ENCODE measurements at places on chromosomes 12 and 14.

- DNase-seq, result no peak
These were observed 74.9 kb downstream of the SLC25A47 start for GRCh38 chr14:100398044-100398443.

DNA sequence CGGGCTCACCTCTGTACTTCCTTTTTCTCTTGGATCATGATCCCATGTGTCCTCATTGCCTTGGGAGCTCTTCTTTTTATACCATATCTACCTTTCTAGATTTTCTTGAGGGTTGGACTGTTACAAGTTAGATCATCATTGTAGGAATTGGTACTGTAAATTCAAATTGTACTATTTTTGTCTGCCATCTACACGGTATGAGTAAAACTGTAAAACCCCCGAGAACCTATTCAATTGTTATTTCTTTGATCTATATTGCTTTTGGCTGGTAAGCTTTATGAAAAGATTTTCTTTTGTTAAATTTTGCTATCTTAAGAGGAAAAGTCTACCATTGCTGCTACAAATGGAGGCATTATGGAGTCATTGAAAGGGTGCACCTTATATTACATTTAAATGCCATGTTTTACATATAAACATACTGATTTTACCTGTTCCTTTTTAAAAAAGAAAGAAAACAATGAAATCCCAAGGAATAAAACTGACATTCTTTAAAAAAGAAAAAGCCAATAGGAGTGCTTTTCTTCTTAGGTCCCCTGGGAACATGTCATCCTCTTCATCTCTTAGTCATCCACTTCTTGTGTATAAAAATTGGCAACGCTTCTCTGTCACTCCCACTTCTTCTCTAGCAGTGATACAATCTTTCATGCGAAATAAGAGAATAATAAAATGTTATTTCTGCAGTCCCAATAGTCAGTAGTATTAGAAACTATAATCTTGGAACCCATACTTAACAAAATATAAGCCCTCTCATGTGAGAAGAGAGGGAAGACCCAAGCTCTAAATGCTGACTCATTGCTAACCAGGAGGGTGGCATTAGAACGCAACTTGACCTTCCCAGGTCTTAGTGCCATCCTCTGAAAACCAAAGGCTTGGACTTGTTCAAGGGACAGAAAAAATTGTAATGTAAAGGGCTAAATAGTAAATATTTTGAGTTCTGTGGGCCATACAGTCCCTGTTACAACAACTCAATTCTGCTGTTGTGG lies 20.4 kb downstream of the RGS6 start:
- no peak for DNase-seq

GRCh38 chr12:52191841-52192791 lies at the start of gene KRT80:
KRT80 (minus strand) TSS chr12:52192014; CDS start chr12:52191902, 112 bp downstream.
- peak; percentile 34 for DNase-seq

DNA sequence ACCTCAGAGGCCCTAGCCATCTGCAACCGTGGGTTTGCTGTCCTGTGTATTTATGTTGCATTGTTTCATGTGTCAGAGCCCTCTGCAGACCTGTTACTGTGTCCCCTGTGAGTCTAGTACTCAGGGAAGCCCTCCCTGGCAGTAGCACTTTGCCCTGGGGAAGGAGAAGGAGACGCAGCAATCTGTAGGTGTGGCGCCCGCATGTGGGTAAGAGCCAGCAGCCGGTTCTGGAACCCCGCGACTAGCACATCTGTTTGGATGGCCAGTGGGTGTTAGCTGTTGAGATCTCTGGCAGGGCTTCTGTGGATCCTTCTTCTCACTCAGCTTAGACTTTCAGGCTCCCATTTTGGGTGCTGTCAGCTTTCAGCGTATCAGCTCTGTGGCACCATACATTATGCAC lies 57.0 kb downstream of the TECPR2 start:
- DNase-seq, result no peak

GRCh38 chr14:103130965-103131364 lies 7.7 kb downstream of the TNFAIP2 start:
- DNase-seq, result no peak

DNA sequence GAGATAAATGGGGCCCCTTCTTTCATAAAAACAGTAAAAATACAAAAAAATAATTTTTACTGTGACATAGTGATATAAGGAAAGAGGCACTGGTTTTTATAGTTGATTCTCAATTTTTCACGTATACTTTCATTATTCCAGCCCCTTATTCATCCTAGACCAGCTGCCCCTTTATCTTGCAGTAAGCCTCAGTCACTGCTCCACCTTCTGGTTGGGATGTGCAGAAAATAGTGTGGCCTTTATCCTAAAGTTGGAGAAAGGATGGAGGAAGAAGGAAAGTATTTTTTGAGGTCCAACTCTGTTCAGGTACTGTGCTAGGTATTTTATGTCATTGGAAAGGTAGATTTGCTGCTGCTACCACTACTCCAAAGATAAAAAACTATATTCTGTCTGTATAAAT lies 172.7 kb downstream of the ANO6 start:
- no peak for DNase-seq

DNA sequence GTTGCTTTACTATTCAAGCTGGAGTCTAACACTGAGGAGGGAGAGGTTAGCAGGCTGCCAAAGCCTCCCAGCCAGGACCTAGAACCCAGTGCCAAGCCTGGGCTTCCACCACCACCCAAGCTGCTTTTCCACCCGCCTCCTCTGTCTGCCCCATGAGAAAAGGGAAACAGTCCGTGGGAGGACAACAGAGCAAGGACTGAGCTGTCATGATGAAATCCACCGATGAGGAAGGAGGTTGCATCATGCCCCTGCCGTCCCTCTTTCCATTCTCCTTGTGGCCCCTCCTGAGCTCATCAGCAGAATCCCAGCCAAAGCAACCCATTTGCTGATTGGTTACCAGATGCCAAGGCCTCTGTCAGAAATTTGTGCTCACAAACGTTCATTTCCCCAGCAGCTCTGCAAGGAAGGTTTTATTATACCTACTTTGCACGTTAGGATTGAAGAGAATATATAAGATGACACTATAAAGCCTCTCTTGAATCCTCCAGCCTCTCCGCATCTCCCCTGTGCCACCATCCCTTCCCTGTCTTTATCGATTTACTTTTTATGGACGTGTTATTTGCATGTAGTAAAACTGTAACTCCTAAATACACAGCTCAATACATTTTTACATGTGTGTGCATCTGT lies 6.3 kb upstream of the SERPINA1 start:
- peak; percentile 65 for DNase-seq

- no peak for DNase-seq
These were observed 58.3 kb downstream of the GALNT16 start for GRCh38 chr14:69318241-69318640.

DNA sequence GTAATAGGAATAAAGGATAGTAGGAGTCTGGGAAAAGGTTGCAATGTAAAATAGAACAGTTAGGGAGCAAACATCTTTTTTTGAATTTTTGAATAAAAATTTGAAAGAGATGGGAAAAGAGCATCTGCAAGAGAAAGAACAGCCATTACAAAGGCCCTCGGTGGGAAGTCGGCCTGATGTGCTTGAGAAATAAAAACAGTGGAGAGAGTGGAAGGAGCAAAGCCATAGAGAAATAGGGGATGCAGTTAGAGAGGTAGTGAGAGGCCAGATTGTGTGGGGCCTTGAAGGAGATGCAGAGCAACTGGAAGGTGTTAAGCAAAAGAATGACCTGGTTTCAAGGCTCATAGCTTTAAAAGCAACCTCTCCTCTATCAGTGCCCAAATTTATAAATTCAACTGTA lies 409.8 kb downstream of the RERGL start:
- no peak for DNase-seq

GRCh38 chr14:58783792-58784511 lies 146.2 kb downstream of the DACT1 start:
- no peak for DNase-seq

GRCh38 chr12:50862316-50862715 lies 19.6 kb downstream of the TMPRSS12 start:
- no peak for DNase-seq

- DNase-seq, result no peak
These were observed 90.3 kb downstream of the NKX2-1 start for GRCh38 chr14:36429692-36430091.

DNA sequence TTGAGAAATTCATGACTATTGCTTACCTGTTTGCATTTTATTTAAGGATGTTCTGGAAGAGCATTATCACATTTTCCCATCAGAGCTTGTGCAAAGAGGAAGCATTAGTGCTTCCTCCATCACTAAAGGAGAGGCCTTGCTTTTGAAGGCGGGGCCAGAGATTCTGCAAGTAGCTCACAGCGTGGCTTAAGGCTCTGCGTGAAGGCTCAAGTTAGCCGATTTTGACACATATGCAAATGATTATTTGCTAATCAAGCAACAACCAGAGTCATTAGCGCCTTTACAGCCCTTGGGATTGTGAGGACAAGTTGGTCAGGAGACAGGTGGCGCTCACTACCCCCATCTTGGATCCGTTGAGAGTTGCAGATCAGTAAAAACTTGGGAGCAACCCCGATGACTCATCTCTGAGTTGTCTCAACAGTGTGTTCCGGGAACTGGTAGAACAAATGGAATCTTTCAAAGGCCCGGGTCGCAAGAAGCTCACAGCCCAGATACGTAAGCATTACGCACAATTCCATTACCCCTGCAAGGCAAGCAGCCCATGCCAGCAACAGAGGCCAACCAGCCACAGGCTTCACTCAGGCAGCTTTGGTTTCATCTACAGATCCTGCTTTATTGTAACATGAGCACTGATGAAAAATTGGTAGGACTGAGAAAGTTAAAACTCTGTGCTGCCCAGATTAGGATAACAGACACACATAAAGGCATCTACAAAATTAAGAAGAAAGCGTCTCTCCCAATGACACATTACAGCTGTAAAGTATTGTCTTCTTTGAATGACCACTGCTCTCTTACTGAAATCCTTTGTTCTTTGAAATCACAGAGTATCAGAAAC lies 34.9 kb upstream of the SPTSSA start:
- no peak for DNase-seq

- DNase-seq, result no peak
These were observed 27.1 kb upstream of the PCNX4 start for GRCh38 chr14:60064491-60065072.

DNA sequence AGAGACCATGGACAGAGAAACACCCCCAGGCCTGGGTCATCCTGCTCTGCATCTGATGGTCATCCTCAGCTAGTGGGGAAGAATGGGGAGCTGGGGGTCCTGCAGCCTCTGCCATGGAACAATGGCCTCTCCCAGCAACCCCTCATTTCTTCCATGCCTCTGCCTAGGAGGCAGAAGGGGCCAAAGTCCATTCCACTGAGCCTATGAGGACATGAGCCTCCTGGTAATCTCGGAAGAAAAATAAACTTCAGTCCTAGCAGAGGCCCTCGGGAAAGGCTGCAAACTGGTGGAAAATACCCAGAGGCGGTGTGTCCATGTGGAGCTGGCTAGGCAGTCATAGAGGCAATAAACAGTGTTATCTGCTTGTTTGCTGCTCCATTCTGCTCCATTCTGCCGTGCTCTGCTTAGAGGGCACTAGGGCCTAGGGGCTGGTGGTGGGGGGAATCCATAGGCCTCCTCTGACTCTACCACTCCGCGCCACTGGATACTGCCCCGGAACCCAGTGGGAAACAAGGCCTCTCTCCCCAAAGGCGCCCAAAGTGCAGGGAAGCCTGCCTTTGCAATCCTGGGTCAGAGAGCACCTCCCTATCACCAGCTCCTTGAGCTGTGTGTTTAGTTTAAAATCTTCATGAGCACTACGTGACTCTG lies 4.5 kb downstream of the PGF start:
- no peak for DNase-seq

DNA sequence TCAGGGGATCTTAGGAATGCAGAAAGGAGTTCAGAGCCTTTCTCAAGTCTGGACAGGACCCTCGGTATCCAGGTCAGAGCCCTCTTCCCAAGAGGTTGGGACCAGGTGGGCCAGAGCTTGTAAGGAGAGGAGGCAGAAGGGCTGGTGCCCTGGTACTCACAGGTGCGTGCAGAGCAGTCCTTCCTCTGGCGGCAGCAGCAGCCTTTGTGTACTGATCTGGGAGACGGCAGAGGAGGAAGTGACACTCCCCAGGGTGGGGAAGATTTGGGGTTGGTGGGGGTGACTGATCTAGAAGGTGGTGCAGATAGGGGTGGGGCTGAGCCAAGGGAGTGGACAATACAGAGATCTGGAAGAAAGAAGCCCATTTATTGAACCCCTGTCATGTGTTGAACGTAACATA lies at the start of gene ITGB7:
TSS of gene ITGB7 (minus strand) at position 210 of the 400 bp plus-strand sequence. CDS start 6,808 bp downstream, outside the sequence.
- DNase-seq, result peak; percentile 63

DNA sequence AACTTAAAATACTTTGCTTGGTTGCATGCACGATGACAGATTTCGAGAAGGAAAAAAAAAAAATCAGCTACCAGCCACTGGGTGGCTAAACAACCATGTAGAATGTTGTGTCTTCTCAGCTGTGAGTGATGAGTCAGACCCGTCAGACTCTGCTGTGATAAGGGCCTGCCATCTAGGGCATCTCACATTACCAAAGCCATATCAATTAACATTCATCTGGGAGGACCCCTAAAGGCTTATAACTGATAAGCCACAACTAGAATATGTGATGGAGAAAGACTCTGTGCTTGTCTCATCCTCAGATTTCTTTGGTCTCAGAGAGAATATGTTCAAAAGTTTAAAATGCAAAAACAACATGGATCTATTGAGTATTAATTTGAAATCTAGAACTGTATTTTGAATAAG lies 111.5 kb downstream of the PAX9 start:
- DNase-seq, result no peak

DNA sequence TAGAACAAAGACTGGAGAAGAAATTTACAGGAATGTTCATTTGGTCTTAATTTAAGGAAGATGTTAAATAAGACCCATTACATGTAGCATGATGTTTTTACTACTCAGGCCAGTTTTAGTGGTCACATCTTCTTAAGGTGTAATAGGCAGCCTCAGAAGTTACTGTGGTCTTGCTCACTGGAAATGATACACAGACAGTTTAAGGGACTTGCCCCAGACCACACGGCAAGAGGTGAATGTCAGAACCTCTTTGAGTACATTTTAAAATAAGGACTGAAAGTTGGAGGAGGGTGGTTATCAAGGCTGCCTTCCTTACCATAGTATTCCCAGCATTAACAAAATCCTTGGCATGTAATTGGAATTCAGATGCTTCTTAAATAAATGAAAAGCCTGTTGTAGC lies 37.9 kb downstream of the LRRK2 start:
- DNase-seq, result no peak

- no peak for DNase-seq
These were observed 28.3 kb upstream of the CMKLR1 start for GRCh38 chr12:108367436-108367835.

Data from stimulated activated CD4-positive, alpha-beta T cell treated with anti-CD3 and anti-CD28 coated beads, Interleukin-1b, Interleukin-23, amount 100 ng/mL, for 48 hours (primary cell).